ENCODE measurements at places on chromosomes 4 and X. TPM values are rescaled to one million over a fixed set of nuclear protein-coding genes. Genes with fewer than 3 reads are reported as not detected.

DGAT2L6 gene
- not detected for total RNA-seq

USP17L11 gene
- not detected for total RNA-seq

MMRN1 gene
- total RNA-seq: 9.4 TPM

SSX2B gene
- total RNA-seq: not detected

ADH1A gene
- 0.52 TPM for total RNA-seq

OTUD6A gene
- not detected for total RNA-seq

PPEF2 gene
- not detected for total RNA-seq

ARMCX2 gene
- total RNA-seq: 84.0 TPM

GAGE13 gene
- total RNA-seq: not detected

NPY5R gene
- total RNA-seq: not detected

MAGEA9B gene
- total RNA-seq: not detected

SPANXA1 gene
- not detected for total RNA-seq

C4orf33 gene
- 5.2 TPM for total RNA-seq

ASB9 gene
- total RNA-seq: 3.7 TPM

BBS12 gene
- 4.2 TPM for total RNA-seq

PGM2 gene
- total RNA-seq: 5.7 TPM

BBS7 gene
- 9.4 TPM for total RNA-seq

SPRY1 gene
- 77.8 TPM for total RNA-seq

HGFAC gene
- total RNA-seq: 0.52 TPM

TLR3 gene
- 1.0 TPM for total RNA-seq

RHOXF1 gene
- total RNA-seq: not detected

UGT2A1 gene
- total RNA-seq: under 0.01 TPM

PHF8 gene
- total RNA-seq: 14.6 TPM

MAOB gene
- total RNA-seq: 1.0 TPM

GPRIN3 gene
- 3.7 TPM for total RNA-seq

TMPRSS11B gene
- not detected for total RNA-seq

FAM47E gene
- total RNA-seq: 0.52 TPM

LDB2 gene
- 55.8 TPM for total RNA-seq

SLBP gene
- total RNA-seq: 23.5 TPM

MAGEB10 gene
- total RNA-seq: not detected

AADAT gene
- total RNA-seq: 2.1 TPM

TSPAN7 gene
- 25.6 TPM for total RNA-seq

VCX gene
- not detected for total RNA-seq

FGG gene
- total RNA-seq: 4.7 TPM

GAK gene
- total RNA-seq: 19.8 TPM

ENOX2 gene
- total RNA-seq: 11.5 TPM

HPSE gene
- total RNA-seq: 1.0 TPM

PLP1 gene
- total RNA-seq: 41.8 TPM

NFKB1 gene
- 18.8 TPM for total RNA-seq

RIPPLY1 gene
- total RNA-seq: not detected

PPARGC1A gene
- total RNA-seq: 12.5 TPM

TREX2 gene
- total RNA-seq: 3.7 TPM

CT55 gene
- not detected for total RNA-seq

NOA1 gene
- total RNA-seq: 12.0 TPM

ITIH6 gene
- total RNA-seq: under 0.01 TPM

FREM3 gene
- under 0.01 TPM for total RNA-seq

GPM6B gene
- total RNA-seq: 18.8 TPM

NLRP2B gene
- total RNA-seq: not detected

NPY2R gene
- total RNA-seq: not detected

ZC4H2 gene
- 4.2 TPM for total RNA-seq

TCEAL5 gene
- total RNA-seq: 0.52 TPM

NPY1R gene
- total RNA-seq: 9.9 TPM

PRR32 gene
- 53.2 TPM for total RNA-seq

TMEM185A gene
- total RNA-seq: 25.6 TPM

SLC10A4 gene
- 2.6 TPM for total RNA-seq

OPHN1 gene
- total RNA-seq: 16.7 TPM

IL2RG gene
- total RNA-seq: 1.0 TPM
